ENCODE measurements at places on chromosomes 6 and 20.

DNA sequence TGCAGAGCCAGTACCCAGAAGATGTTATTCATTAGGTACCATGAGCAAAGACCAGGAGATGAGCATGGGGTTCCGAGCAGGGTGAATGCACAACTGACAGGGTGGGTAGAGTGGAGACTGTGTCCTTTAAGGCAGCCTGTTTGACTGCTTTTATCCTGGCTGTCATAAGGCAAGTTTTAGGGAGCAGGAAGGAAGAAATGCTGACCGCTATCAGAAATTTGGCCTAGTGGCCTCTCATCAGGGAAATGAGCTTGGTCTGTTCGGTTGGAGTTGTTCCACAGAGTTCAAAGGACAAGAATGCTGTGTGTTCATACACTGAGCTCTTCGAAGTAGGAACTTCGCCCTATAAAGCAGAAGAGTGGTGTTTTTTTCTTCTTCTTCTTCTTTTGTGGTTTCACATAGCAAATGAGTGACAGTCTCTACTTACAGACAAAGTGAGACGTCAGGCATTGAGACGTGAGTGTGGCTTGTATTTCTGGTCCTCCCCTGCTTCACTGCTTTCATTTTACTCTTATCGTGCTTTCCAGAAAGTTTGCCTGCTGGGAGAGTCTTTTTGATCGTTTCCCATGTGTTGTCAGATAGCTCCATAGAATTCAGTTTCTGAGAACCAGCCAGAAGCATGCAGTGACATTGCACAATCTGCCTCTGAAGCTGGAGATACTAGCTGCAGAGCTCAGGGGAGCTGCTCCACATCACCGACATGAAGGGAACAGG lies at the start of gene CASS4:
CASS4 (plus strand) TSS at position 502 of the 714 bp plus-strand sequence; CDS start at position 701, 199 bp downstream.
- DNase-seq, result no peak

DNA sequence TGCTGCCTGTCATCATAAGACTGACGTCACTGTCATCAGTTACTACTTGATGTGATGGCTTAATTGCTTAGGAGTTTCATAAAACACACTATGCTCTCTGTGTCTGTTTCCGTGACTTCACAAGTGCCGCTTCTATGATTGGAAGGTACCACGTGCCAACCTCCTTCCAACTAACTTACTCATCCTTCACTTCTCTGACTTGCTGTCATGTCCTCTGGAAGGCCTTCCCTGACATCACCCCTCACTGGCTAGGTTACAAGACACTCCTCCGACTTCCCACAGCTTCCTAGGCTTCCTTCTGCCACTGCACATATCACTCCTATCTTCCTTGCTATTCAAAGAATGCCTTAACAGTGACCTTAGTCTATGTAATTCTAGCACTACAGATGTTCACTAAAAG lies 20.4 kb downstream of the SERINC3 start:
- no peak for DNase-seq

- DNase-seq, result no peak
Observed at GRCh38 chr6:170208182-170208601, 82.7 kb downstream of the DLL1 start.

GRCh38 chr20:62765432-62766070 lies 30.7 kb upstream of the MRGBP start:
- no peak for DNase-seq

DNA sequence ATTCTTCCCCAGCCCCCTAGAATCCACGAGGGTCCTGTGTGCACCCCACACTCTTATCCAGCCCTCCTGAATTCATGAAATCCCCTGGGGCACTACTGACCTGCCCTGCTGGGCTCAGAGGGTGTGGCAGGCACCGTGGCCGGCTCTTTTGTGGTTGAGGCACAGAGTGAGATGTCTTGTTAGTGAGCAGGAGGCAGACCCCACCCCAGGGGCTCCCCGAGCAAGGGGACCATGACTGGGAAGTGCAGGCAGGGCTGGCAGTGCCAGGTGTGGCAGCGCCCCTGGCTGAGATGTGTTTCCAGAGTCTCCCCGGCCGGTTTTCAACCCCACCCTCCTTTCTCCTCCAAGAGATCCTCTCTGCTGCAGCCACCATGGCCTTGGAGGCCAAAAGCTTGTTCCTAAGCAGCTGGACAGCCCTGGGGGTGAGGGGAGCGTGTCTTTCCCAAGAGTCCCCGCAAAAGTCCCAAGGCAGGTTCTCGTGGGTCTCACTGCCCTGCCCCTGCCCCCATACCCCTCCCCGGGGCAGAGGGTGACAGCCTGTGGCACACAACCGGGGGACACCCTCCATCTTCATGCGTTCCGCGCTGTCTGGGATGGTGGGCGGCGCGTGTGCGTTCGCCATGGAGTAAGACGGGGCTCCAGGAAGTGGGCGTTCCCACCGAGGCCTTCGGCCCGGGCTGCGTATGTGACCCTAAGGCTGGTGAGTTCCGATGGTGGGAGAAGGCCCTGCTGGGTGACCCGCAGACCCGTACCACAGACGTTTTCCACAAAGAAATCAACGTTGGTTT lies 208.9 kb downstream of the TAF4 start:
- no peak for DNase-seq

DNA sequence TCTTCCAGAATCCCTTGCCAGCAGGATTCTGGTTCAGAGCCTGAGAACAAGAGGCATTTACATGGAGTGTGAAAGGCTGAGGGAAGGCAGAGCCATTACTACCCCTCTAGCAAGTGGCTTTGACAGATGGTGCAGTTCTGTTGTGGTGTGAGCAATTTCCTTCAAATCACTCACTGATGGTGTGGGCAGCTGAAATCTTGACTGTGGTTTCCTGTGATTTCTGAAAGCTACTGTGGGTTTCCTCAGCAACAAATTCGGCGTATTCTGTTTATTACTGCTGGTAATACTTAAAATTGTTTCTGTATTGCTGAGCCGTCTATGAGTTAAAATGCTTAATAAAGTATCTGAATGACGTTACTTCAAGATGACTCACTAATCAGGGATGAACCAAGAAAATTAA lies 181.5 kb upstream of the TCF21 start:
- no peak for DNase-seq

GRCh38 chr20:58142843-58143185 lies 85.6 kb downstream of the ANKRD60 start:
- DNase-seq, result peak; percentile 15

DNA sequence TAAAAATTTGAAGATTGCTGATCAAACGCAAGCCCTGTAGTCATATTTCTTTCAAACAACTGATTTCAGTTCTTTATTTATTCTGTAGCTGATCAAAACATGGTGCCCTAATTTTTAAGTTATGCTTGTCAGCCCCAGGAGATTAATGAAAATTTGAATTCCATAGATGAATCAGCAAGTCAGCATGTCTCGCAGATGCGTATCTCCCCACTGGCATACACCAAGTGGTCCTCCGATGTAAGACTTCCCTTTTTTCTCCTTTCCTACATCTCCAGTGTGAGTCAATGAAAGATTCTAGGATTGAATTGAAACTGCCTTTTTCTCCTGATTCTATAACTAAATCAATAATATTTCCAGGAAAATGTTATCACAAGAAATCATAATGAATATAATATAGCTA lies 539.6 kb upstream of the NOX3 start:
- DNase-seq, result no peak

- DNase-seq, result no peak
Observed at GRCh38 chr6:43260791-43261190, 17.5 kb downstream of the TTBK1 start.

DNA sequence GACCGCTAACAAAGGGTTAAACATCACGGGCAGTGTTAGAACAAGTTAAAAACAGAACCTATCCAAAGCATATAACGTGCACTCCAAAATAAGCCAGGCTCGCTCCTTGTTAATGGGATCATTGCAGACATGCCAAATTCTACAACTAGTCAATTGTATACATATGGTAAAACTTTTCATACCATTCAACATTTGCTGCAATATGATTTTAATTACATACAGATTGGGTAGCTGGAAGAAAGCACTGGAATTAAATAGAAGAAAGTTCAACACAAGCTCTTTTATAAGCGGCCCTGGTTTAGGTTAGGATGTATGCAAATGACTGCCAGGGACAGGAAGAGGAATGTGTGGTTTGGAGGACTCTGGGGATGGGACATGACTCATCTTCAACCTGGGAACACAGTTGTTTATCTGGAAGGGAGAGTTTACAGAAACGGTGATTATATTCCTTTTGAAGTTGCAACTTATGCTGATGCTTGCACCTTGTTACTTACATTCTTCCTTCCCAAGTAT lies 62.5 kb upstream of the TIAM2 start:
- no peak for DNase-seq

GRCh38 chr20:19407736-19408135 lies 195.3 kb downstream of the SLC24A3 start:
- no peak for DNase-seq

DNA sequence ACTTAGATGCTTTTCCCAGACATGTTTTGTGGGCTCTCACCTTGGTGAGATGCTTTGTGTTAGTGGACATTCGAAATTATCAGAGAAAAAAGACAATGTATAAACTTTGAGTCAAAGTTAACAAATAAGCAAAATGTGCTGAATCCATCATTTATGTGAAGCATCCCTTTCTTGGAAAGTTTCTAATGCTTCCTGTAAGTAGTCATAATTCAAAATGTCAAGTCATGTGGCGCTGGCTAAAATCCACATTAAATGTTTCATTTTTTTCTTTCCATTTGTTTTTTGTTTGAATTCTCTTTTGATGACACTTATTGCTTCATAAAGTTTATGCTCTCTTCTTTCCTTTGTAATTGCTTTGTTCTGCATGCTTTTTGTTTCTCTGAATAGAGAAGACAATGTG lies 107.2 kb upstream of the CENPW start:
- DNase-seq, result no peak

- DNase-seq, result no peak
Observed at GRCh38 chr6:157600807-157601206, 219.8 kb downstream of the ZDHHC14 start.

DNA sequence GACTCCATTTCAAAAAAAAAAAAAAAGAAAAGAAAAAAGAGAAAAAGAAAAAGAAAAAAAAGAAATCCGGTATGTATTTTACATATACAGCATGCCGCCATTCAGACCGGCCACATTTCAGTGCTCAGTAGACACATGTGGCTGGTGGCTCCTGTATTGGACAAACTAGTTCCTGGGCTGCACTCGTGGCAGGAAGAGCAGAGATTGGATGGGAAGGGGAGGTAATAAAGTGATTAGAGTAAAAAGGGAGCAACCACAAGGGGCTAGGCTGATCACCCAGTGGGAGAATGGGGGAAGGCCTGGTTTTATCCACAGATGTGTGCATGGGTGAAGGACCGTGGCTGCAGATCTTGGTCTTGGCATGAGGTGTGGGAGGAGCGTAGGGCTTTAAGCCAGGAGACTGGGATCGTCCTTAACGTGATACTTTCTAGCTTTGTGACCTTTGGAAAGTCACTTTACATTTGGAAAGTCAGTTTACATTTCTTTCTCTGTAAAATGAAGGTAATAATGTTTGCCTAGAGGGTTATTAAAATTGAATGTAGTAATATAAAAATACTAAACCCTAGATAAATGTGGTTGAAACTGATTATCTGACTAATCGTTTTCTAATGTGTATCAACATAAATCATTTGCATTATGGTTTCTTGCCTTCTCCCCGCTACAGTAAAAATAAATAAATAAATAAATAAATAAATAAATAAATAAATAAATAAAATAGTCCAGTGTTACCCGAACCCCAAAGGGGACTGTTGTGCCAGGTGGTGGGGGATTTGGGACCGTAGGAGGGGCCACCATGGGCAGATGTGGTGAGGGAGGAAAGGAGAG lies 869 bp upstream of the TRIM15 start:
- DNase-seq, result no peak

DNA sequence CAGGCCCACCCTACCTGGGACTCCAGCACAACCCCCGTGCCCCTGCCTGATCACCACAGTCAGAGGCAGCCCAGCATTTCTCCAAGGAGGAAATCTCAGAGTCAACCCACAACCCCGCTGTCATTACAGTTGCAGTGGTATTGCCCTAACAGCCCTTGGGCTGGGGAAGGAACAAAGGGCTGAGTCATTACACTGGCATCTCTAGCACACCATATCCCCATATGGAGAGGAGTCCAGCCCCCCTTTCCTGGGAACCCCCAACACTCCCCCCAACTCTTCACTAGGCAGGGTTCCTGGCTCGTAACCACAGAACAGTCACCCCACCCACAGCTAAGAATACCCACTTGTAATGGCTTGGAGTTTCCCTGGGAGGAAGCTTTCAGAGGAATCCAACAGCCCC lies 149.4 kb upstream of the OGFRL1 start:
- DNase-seq, result no peak

- DNase-seq, result no peak
Observed at GRCh38 chr6:144331491-144331969, 46.4 kb downstream of the UTRN start.

GRCh38 chr6:116314218-116314617 lies 34.5 kb upstream of the TSPYL1 start:
- DNase-seq, result no peak

GRCh38 chr6:28943557-28944411 lies 20.0 kb upstream of the TRIM27 start:
- DNase-seq, result peak; percentile 88

- DNase-seq, result peak; percentile 30
Observed at GRCh38 chr6:10528158-10528981, 7.2 kb downstream of the GCNT2 start.

- no peak for DNase-seq
Observed at GRCh38 chr6:88349511-88349910, 183.4 kb upstream of the CNR1 start.

- no peak for DNase-seq
Observed at GRCh38 chr6:148779142-148779562, 32.3 kb downstream of the UST start.

- no peak for DNase-seq
Observed at GRCh38 chr6:138988469-138988834, 399 bp upstream of the REPS1 start.

DNA sequence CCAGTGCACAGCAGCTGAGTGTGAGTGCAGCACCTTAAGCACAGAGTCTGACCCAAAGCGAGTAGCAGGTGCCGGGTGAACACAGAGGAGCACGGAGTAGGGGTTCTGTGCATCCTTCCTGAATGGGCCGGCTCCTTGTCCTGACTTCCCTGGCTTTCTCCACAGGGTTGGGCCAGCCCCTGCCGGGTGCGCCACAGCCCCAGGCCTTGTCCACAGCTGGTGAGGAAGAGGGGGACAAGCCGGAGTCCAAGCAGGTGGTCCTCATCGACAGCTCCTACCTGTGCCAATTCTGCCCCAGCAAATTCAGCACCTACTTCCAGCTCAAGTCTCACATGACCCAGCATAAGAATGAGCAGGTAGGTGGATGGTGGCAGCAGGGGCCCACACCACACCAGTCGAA lies 34.9 kb downstream of the ZNF341 start:
- DNase-seq, result no peak

DNA sequence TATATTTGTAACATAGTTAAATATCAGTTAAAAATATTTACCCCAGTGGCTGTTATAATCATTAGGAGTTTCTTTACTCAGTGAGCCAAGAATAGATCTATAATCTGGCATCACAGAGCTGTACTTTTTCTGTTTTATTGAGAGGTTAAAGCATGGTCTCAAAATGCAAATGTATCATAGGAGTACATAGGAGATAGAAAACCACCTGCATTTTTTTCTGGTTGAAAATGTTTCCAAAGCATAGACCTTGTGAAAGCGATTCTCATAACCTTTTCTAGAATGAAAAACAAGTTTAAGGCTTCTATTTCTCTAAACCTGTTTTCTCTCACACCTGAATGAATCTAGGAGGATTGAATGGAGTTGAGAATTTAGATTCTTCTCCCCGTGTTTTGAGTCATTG lies 14.4 kb downstream of the KCNQ5 start:
- DNase-seq, result no peak

GRCh38 chr20:61968036-61968810 lies 97.5 kb downstream of the TAF4 start:
- no peak for DNase-seq

GRCh38 chr6:26048590-26048989 lies 38.6 kb upstream of the HFE start:
- no peak for DNase-seq

- DNase-seq, result no peak
Observed at GRCh38 chr20:50227506-50227905, 36.9 kb downstream of the CEBPB start.

GRCh38 chr6:11727346-11727997 lies 51.1 kb downstream of the ADTRP start:
- no peak for DNase-seq
